NCI-H1694 treated with DMSO at 0.1 percent for 48 hours (cell line): ENCODE measurements at places on chromosomes 11 and 22.

DNA sequence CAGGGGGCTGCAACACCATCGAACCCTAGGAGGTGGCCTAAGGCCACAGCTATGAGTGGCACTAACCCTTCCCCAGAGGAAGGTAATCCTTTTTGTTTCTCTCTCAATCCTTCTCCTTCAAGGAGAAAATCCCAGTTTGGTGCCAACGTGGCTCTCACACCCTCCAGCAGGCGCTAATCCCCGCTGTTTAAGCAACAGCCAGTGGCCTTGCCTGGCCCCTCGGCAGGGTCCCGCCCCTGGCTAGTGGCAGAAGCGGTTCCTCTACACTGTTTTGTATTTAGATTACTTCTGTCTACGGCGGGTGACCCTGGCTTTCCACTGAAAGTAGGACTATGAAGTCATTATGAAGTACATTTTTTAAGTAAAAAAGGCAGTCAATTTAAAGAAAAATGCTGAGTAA, 15.5 kb downstream of the GNAZ start:
- no peak for DNase-seq

DNA sequence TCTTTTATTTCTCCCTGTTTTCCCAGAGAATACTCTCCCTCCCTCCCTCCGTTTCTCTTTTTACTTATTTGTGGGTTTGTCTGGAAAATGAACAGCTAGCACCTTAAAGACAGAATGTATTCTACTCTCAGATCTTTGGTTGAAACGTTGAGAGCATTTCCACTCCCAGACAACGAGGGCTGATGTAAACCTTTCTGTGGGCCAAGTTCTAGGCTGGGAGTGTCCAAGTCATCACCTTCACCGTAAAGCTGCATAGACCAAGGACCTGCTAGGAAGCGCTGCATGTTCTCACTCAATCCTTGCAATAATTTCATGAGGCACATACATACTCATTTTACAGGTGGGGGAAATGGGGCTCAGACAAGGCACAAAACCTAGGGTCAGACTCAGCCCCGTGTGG, 32.4 kb downstream of the MYH9 start:
- DNase-seq = no peak

- DNase-seq = no peak
Measured at GRCh38 chr22:45629469-45630089, 42.1 kb upstream of the ATXN10 start.

- no peak for DNase-seq
Measured at GRCh38 chr11:70466154-70466553, 67.8 kb downstream of the CTTN start.

- DNase-seq = no peak
Measured at GRCh38 chr11:112195951-112196351, 20.6 kb downstream of the BCO2 start.

DNA sequence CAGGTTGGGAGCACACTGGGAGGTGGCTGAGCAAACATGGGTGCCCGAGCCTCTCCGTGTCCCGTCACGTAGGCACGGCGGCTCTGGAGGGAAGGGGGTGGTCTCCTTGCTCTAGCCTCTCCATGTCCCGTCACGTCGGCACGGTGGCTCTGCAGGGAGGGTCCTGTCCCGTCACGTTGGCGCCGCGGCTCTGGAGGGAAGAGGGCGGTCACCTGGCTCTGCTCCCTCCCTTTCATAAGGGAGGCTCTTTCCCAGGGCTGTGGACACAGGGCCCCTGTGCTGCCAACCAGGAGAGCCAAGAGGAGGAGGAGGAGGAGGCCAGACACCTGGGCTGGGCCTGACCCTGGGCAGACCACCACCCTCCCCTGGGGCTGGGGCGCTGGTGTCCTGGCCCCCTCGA, 1173.7 kb downstream of the BRD1 start:
- DNase-seq = no peak

DNA sequence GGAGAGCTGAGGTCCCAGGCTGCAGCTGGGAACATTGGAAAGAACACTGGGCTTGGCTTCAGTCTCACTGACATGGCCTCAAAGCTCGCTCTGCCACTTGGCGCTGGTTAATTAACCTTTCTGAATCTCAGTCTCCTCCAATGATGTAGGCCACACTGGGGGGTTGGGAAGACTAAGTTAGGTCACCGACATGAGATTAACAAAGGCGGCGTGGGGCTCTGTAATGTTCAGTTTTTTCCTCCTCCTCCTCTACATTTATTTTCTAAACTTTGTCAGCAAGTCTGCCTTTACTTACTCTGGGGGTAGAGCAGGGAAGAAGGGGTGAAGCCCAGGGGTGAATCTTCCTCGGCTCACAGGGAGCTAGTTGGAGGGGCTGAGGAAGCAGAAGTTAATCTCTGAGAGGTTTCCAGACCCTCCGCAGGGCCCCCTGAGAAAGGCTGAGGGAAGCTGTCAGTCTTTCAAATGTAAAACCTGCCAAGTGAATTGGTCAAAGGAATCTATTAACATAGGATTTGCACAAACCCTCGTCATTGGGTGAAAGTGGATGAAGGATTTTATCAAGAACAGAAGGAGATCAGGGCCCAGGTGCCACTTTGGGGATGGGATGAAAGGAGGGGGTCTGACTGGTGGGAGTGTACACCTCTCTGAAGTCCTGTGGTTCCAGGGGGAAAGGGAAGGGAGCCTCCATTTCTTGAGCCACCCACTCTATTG, 32.1 kb upstream of the TENM4 start:
- no peak for DNase-seq

DNA sequence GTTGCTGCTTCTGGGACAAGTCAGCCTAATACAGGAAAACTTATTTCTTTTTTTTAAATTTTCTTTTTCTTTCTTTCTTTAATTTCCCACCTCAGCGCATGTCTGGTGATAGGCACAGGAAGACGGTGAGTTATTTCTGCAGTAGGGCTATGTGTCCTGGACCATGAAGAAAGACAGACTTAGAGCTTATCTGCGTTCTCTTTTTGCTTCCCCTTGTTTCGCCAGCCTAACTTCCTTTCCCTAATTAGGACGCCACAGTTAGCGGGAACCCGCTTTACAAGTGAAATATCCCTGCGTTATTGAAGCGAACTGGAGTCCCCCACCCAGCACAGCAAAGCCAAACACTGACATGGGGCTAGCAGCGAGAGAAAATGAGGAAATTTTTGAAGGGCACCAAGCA, 8.6 kb downstream of the OR6M1 start:
- DNase-seq = no peak

DNA sequence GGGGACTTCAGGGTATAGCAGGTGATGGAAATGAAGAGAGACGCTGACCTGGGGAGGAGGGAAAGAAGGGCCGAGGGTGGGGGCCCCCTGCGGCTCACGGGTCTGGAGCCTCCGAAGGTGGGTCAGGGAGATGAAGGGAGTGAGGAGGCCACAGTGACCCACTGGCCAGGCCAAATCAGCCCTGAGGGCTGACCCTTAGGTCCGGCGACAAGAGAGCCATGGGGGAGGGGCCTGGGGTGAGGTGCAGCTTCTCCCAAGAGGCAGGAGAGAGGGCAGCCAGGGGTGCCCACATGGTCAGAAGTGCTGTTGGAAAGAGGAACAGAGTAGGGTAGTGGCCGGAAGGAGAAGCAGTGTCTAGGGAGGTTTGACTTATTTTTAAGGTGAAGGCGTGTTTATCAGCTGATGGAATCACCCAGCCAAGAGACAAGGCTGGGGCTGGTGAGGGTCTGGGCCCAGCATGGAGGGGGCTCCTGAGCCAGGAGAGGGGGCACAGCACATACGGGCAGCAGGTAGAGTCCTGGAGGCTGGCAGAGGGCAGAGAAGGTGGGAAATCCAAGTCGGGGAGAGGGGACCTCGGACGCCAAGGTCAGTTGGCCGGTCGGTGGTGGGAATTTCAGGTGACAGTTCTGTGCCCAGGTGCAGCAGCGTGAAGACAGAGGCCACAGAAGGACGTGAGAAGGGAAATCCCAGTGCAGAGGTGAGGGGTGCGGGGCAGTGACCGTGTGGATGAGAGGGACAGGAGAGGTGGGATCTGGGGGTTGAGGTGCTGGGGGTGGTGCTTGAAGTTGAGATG, 49.0 kb downstream of the LINC01488 start:
- DNase-seq = no peak

DNA sequence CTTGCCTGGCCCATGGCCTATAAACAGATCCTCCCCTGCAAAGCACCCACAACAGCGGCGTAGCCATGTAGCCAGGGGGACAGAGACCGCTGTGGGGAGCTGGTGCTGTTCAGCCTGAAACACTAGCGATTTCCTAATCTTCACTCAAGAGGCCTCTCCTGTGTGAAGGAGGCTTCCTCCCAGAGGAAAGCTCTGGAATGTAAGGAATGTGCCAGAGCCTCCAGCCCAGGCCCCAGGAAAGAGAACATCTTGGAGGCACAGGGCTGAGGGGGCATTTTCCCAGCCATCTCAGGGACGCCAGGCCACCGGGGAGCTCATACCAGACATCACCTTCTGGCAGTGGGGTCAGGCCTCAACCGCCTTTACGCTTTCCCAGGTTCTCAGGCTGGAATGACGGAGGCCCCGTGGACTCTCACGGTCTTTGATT, 24.0 kb downstream of the MIAT start:
- no peak for DNase-seq

DNA sequence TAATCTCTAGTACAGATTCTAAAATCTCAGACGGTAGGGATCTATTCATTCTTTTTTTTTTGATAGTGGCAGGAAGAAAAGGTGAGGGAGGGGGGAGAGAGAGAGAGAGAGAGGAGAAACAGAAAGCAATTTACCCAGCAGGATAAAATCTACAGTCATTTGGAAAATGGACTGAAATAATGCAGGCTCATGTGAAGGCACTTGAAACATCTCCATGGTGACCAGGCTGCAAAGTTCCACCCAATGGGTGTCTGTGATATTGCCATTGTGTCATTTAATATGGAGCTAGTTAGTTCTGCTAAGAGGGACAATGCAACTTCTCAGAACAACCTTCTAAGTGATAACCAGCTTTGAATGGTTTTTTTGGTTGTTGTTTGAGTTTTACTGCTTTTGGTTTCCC, 165.2 kb upstream of the RAG2 start:
- DNase-seq = no peak

DNA sequence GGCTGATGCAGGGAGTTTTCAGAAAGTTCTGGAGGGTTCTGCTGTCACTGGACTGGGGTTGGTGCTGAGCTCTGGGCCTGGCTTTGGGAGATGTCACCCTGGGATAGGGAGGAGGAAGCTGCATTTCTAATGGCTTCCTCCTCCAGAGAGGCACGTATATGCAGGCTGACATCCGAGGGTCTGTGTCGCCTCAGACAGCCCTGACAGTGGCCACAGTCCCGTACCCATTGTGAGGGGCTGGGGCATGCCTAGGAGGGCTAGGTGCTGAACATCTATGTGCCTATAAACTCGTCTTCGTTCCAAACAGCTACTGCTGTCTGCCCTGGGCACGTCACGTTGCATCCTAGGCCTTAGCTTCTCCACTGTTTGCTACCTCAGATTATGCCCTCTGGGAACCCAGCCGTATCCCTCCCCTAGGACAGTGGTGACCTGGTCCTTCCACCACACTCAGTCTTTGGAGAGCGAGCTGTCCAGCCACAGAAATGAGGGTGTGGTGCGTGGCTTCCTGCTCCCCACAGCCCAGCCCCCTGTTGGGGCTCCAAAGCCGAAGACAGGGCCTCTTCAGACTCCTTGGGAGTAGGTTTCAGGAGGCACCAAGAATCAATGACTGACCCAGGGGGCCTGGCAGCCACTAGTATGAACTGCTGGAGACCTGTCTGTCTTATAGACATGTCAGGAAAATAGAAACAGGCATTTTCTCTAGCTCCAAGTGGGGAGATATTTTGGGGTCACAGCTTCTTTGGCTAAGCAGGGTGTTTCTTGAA, 26.4 kb downstream of the ADAMTS15 start:
- no peak for DNase-seq

- no peak for DNase-seq
Measured at GRCh38 chr11:15941206-15941770, 415.1 kb downstream of the SOX6 start.

GRCh38 chr11:95924414-95924760, 480 bp upstream of the MTMR2 start:
- no peak for DNase-seq

- no peak for DNase-seq
Measured at GRCh38 chr11:120074076-120074475, 63.8 kb downstream of the TRIM29 start.

DNA sequence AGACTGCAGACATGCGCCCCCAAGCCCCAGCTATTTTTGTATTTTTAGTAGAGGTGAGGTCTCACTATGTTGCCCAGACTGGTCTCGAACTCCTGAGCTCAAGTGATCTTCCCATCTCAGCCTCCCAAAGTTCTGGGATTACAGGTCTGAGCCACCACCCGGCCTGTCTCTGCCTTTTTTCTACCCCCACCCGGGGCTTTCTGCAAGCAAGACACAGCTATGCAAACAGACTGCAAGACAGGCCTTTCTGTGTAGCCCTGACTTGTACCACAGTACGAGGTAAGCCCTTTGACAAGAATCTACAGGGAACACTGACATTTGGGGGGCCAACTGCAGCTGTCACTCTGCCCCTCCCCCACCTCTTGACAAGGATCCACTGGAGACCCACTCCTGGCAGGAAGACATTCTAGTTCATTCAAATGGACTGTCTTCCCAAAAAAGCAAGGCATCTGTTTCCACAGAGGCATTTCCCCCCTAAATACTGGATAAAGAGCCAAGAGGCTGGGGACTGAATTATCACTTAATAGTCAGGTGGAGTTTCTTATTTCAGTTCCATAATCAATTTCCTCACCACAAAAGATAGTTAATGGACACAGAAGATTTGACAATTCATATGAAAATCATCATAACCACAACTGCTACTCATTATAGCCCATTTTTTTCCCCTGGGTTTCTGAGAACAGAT, 118.2 kb downstream of the ABTB2 start:
- no peak for DNase-seq

- DNase-seq = no peak
Measured at GRCh38 chr11:12404436-12404835, 27.1 kb downstream of the PARVA start.

GRCh38 chr22:38423512-38424503, 31.2 kb downstream of the KCNJ4 start:
- no peak for DNase-seq

- DNase-seq = no peak
Measured at GRCh38 chr11:129747071-129747470, 68.6 kb upstream of the TMEM45B start.

DNA sequence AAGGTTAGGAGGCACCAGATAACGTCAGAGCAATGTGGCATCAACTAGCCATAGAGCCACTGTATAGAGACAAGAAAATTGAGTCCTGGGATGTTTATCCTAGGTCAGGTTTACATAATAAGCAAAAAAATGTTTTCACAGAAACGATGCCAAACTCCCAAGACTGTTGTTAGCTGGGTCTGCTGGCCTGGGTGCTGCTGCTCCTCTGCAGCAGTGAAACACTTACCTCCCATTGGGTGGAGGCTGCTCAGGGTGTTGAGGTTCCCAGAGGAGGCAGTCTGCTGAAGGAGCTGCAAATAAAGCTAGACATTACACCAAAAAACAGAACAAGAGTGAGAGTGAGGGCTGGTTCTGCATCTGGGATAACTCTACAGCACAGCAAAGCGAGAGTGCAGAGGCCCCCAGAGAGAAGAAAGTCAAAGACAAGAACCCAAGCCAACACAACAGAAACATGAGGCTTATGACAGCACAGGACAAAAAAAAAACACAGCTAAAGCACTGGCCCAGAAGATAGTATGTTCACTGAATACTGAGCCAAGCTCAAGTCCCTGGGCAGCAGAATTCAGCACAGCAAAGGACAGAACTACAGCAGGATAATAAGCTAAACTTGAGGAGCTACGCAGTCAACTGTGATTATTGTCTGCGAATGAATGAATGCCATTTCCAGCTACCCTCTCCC, 29.9 kb upstream of the RAPSN start:
- no peak for DNase-seq
